BJ (cell line): ENCODE measurements at places on chromosomes 3 and 15. TPM values are rescaled to one million over a fixed set of nuclear protein-coding genes. Genes with fewer than 3 reads are reported as not detected.

DNA sequence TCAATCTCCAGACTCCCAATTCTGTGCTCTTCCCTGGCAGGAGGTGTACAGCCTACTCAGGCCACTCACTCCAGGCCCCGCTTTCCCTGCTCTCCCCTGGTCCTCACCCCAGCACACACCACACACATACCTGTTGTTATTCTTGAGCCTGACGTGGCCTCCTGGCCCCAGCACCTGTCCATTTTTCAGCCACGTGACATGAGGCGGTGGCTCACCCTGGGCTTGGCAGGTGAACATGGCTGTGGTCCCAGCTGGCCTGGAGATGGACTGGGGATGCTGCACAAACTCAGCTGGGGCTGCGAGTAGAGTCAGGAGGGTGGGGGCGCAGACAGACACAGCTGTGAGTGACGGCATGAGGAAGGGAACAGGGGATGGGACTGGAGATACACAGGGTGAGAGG lies 27.3 kb downstream of the RNU5B-1 start:
- no peak for DNase-seq

HGD gene
- polyA plus RNA-seq, result 0.11 and 0.15 TPM in 2 replicates

DNA sequence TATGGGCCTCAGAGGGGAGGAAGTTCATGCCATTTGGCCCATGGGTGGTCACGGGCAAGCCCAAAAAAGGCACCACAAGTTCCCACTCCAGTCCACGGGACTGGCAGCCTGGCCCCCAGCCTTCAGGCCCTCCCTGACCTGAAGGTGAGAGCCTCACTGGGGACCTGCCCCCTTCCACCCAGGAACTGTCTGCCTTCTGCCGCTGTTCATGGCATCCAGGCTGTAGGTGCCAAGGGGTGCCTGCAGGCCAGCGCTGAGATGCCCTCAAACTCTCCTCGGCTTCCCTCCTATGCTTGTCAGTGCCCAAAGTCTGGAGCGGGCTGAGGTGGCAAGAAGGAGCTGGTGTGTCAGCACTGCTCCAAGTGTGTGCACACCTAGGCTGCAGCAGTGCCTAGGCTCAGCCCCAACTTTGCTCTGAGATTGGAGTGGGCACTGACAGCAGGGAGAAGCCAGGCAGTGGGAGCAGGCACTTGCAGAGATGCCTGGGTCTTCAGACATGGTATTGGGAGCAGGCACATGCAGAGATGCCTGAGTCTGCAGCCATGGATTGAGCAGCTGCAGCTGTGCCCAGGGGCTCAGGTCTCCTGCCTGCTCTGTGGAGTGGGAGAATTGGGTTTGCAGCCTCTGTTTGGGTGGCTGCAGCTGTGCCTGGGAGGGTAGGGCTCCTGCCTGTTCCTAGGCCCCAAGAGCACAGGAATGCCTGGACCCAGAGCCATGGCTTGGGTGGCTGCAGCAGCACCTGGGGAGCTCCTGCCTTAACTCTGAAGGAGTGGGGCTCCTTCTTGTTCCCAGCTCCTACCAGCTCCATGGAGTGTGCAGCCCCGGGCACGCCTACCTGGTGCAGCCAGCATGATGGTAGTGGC lies 44.0 kb upstream of the PRR23C start:
- DNase-seq, result no peak

DNA sequence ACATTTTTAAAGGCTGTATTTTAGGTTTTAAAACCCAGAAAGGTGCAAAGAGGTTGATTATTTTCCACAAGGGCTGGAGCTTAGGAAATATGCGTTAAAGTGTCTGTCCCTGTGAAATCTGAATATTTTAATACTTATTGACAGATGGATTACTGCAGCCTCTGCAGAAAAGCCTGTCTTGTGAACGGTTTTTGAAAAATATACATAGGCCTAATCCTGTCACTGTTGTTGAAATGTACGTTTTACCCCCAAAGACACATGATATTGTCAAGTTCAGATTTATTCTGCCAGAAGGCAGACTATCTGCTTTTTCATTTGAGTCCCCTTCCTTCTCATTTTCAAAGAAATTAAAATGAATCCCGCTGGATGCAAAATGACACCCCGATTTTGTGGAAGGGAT lies 2.2 kb upstream of the BCL6 start:
- no peak for DNase-seq

DNA sequence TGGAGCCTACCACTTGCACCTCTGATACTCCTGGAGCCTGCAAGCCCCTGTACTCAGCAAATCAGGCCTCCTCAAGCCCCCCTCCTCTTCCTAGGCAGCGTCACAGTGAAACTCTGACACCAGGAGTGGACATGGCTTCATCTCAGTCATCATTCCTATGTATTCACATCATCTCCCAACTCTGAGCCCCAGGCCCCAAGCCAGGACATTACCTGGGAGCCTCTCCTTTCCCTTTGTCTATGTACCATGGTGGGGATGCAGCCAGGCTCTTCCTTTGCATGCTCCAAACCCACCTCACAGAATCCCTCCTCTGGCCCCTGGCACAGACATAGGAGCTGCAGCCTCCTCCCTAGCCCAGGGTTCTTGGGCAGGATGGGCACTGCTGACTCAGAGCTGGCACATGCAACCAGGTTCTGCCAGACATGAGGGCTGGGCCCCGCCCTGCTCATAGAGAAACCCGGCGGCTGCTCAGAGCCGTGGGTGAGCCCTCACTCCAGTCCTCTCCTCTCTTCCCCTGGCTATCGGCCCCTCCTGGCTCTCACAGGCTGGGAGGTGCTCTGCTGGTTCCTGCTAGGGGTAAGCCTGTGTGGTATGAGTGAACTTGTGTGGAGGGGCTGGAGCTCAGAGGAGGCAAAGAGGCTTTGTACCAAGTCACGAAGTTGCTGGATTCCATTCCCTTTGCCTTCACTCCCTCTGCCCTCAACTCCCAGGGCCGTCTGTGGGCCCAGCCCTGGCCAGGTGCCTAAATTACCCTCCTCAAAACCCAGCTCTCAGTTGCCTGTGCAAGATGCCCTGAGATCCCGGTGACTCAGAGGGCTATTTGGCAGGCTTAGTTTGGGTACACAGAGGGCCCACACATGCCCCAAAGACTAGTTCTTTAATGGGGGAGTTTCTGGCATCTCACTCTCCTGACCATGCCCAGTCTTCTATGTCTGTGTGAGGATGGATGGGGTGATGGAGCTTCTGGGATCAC lies 1.9 kb upstream of the PLCD1 start:
- no peak for DNase-seq

- DNase-seq, result no peak
Observed at GRCh38 chr3:186320862-186321568, 41.0 kb downstream of the DGKG start.

DNA sequence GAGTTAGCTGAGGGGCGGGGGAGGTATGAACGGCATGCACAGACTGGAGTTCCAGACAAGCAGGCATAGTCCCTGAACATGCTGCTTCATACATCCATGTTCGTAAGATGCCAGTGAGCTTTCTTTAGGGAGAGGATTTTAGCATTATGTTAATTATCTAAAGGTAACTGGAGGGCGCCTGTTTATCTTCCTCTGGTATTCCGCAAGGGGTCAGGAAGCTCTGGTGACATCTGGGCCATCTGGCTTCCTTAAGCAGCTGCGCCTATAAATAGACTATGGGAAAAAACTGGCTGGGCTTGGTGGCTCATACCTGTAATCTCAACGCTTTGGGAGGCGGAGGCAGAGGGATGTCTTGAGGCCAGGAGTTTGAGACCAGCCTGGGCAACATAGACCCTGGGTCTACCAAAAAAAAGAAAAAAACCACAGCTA lies 1.5 kb upstream of the FBXO22 start:
- no peak for DNase-seq

GRCh38 chr3:42728056-42728455 lies 25.5 kb upstream of the HHATL start:
- DNase-seq, result no peak

GLDN gene
- 0.21 and 0.37 TPM in 2 replicates for polyA plus RNA-seq

SLC22A14 gene
- 0.15 and 0.33 TPM in 2 replicates for polyA plus RNA-seq

GOLGA8J gene
- not detected in 2 replicates for polyA plus RNA-seq
